ENCODE measurements at places on chromosomes 1 and 21.

- DNase-seq, result no peak
Measured at GRCh38 chr1:25341746-25342145, 3.6 kb downstream of the TMEM50A start.

DNA sequence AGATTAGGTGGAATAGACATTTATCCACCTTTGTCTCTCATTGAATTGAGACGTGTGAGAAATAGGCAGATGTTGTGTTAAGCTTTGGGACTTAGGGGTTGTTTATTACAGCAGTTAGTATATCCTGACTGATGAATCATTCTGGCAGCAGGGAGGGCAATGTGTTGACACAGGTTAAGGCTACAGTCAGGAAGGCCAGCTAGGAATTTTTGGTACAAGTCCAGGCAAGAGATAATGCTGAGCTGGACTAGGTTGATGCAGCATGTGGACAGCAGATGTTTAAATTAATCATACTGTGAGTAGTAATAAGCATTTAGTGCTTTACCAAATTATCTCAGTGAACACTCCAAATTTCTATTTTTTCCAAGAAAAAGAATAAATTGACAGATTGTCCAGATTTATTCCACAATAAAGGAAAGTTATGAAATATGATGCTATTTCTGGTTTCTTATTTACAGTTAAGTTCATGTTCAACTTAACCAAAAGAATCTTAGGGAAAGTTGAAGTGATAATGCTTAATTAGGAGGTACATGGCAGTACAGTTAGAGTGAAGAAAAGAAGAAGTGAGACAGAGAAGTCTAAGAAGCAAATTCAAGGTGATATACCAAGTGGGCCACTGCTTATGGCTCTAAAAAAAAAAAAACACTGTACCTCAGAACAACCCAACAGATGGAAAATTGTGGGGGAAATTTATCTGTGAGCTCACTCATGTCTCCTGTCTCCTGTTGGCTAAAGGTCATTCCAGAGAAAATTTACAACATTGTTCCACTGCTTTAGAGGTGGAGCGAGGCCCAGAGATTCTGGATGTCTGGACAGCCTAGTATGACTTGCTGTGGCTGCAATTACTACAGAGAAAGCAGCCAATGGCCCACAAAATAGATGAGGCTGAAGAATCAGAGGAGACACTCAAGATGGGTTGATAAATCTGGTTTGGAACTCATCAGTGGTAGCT lies 102.7 kb upstream of the C21orf91 start:
- DNase-seq, result no peak

DNA sequence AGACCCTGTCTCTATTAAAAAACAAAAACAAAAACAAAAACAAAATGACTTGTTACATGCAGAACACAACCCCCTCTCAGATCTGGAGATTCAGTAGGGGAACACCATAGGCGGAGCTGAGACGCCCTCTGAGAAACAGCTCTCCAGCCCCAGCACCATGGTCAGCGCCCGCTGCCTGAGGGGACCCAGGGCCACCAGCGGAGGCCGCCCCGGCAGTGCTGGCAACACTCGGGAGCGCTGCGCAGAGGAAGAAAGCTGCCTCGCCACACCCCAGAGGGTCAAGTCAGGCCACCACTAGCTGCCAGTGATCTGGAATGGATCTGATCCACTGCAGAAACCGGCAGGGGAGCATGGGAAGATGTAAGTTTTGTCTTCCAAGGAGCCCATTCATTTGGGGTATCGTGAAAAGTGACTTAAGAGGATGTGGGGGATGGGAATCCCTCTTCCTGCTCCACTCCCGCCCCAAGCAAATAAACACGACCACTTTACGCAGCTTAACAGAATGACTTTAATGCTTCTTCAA lies 3.1 kb downstream of the ACTA1 start:
- no peak for DNase-seq

DNA sequence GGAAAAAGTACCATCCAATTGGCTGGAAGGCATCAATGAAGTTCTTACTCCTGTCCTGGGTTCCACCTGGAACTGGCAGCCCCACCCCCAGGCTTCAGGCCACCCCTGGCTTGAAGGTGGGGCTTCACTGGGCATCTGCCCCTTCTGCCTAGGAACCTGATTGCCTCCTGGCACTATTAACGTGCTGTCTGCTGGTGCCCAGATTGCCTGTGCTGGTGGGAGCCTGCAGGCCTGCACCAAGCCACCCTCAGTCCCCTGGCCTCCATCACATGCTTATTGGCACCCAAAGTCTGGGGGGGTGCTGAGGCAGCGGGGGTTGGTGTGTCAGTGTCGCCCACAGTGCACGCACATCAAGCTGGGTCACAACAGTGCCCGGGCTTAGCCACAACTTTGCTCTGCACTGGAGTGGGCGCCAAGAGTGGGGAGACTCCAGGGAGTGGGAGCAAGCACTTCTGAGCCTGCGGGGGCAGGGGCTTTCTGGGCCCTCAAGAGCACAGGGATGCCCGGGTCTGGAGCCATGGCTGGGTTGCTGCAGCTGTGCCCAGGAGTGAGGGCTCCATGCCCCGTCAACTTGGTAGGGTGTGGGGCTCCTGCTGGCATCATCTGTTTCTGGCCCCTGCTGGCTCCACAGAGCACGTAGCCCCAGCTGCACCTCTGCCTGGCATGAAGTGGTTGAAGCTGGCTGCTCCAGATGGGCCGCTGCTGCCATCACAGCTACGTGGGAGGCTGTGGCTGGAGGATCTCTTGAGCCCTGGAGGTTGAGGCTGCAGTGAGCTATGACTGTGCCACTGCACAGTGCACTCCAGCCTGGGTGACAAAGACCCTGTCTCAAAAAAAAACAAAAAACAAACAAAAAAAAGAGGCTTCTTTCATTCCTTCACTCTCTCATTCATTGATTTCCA lies 4.1 kb upstream of the LSM10 start:
- no peak for DNase-seq

- DNase-seq, result no peak
Measured at GRCh38 chr1:203017692-203018091, 8.6 kb upstream of the PPFIA4 start.

DNA sequence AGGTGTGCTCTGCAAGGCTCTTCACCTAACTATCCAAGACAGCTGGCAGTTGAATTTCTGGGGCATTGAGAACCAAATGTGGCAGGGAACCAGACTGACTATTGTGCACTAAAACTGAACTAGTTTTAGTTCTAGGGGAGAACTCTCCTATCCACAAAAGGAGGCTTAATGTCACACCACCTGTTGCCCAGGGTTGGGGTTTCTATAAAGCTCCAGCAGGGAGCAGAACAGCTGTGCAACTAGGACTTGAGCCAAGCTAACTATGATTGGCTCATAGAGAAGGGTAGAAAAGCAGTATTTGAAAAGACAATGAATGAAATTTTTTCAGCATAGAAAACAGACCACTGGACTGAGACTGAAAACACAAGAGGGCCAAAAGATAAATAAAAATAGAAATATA lies 53.3 kb upstream of the FGGY start:
- DNase-seq, result no peak

- DNase-seq, result no peak
Measured at GRCh38 chr1:2514863-2515762, 11.3 kb downstream of the PANK4 start.

- no peak for DNase-seq
Measured at GRCh38 chr1:204282761-204283221, 69.0 kb upstream of the GOLT1A start.

DNA sequence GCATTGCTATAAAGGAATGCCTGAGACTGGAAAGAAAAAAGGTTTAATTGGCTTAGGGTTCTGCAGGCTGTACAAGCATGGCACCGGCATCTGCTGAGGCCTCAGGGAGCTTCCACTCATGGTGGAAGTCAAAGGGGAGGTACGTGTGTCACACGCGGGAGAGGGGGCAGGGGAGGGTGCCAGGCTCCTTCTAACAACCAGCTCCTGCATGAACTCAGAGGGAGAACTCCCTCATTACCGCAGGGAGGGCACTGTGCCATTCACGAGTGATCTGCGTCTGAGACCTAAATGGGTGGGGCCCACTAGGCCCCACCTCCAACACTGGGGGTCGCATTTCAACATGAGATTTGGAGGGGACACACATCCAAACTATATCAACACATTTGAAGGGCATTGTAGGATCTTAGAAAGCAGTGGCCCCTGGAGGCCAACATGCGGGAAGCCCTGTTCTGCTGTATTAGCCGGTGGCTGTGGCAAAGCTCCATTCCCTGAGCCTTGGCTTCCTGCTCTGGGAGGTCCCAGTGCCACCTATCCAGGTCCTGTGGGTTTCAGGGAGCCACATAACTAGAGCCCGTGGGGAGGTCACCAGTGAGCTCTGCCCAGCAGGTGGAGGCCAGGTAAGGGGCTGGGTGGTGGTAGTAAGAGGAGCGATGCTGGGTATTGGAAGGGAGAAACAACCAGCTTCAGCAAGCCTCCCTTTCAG lies 10.0 kb downstream of the WNT3A start:
- DNase-seq, result no peak
